Activated CD4-positive, alpha-beta T cell treated with anti-CD3 and anti-CD28 coated beads, Interleukin-2, amount 10 ng/mL, durations not matched to agents 24 days and 14 days (primary cell): ENCODE measurements at places on chromosomes 13 and 19. TPM values are rescaled to one million over a fixed set of nuclear protein-coding genes. Genes with fewer than 3 reads are reported as not detected.

DNA sequence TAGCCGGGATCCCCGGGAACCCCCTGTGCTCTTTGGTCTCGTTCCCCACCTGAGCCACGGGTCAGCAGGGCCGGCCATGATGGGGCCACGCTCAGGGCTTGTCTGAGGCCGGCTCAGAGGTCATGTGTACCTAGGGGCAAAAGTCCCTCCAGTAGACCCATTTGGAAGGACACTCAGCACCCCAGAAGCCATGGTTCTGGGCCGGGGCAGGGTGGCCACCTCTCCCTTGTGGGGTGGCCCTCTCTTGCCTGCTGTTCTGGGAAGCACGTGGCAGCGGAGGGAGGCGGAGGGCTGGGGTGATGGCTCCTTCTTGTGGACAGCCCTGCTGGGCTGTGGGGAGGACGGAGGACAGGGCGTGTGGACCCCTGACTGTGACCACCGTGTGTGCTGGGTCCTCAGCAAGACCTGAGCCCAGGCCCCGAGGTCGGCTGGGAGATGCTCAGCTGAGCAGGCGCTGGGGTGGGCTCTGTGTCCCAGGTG, 6.4 kb upstream of the PEAK3 start:
- DNase-seq, result no peak

DNA sequence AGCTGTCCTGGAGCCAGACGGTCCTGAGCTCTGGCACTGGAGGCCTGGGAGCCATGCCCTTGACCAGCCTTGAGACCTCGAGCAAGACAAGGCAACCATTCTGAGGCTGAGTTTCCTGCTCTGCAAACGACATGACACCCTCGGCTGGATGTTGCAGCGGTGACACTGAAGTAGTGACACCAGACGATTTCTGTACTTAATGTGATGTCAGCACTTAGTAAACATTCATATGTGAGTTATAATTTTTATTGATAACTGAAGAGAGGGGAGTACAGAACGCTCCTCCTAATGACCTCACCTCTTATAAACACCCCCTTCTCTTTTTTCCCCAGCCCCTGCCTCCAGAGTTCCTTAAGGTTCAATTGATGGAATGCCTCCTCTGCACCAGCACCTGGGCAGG, 5.8 kb downstream of the NDUFA3 start:
- DNase-seq, result no peak

- DNase-seq, result no peak
Observed at GRCh38 chr13:94390881-94391280, 88.6 kb downstream of the DCT start.

GRCh38 chr13:77874406-77874805, 44.2 kb downstream of the EDNRB start:
- no peak for DNase-seq

DNA sequence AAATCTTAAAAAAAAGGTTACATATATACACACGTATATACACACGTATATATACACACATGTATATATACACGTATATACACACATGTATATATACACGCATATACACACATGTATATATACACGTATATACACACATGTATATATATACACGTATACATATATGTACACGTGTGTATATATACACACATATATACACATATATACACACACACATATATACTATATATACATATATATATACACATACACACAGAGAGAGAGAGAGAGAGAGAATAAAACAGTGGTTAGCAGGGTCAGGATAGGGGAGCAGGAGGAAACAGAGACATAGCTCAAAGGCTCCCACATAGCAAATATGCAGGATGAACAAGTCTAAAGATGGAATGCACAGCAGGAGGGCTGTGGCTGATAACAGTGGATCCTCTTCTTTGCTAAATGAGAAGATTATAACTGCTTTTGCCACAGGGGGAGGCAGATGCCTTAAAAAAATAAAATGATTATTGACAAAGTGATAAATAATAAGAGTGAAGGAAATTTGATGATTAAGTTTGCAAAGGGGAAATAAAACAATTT, 714.5 kb downstream of the UQCRFS1 start:
- DNase-seq, result no peak

- peak; percentile 76 for DNase-seq
Observed at GRCh38 chr19:29467824-29468401, 57.9 kb upstream of the VSTM2B start.

DNA sequence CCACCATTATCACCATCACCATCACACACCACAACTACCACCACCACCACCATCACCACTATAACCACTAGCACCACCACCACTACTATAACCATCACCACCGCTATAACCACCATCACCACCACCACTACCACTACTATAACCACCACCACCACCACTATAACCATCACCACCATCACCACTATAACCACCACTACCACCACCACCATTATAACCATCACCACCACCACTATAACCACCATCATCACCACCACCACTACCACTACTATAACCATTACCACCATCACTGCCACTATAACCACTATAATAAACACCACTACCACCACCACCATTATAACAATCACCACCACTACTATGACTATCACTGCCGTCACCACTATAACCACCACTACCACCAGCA, 173.2 kb downstream of the DCLK1 start:
- no peak for DNase-seq

DNA sequence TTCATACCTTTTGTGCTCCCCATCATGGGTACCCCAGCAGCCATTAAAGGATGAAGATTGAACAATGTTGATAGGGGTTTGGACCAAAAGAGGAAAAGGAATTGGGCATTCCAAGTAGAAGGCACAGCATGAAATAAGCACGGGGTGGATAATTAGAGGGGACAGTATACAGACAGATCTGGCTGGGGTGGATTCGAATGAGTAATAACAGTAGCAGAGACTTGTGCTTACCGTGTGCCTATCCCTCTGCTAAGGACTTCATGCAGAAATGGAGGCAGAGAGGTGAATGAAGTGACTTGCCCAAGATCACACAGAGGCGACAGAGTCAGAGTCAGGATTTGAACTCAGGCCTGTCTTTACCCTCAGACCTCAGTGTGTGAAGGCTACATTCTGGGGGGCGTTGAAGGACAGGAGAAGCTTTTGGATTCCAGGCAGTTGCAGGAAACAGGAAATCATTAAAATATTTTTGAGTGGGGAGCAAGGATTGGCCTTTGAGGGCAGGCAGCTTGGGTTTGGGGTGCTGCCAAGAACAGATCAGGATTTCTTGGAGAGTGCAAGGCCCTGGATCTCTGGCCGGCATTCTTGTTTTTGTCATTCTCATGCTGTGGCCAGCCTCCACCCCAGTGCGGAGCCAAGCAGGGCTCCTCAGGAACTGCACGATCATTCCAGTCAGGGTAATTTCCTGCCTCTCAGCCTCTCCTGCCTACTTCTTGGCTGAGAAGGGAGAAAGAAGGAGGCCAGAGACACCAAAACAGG, 18.7 kb downstream of the PAF1 start:
- DNase-seq, result no peak

GRCh38 chr19:53824134-53824611, at the start of gene NLRP12:
NLRP12 (minus strand) TSS chr19:53824314; CDS start chr19:53824174, 140 bp downstream.
- DNase-seq, result no peak

- DNase-seq, result no peak
Observed at GRCh38 chr13:44281252-44282000, 92.2 kb upstream of the SERP2 start.

GRCh38 chr19:18203408-18203862, 407 bp downstream of the RAB3A start:
- peak; percentile 88 for DNase-seq

DNA sequence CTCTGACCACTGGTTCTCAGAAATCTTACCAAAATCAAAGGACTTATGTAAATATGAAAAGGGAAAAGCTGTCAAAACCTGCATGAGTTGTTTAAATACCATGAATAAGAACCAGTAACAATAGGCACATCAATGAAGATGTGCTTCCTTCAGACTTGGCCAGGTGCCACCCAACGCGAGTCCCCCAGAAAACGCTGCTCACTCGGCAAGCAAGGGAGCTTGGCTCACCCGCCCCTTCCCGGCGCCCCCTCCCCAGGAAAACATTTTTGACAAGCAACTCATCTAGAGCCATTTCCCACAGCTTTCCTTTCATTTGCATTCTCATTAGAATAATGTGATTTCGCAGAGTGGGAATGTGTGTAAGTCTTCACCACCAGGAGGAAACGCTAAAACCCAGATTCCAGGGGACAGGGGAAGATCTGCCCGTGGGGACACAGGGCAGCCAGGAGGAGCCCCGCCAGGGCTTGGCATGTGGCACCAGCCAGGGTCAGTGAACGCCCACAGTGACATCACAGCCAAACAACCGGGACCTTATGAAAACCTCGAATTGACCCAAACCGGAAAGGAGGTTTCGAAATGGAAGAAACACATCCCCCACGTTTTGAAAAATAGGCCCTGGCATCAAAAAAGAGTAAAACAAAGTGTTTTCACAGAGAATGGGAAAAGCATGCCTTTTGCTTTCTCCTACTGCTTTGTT, 366.2 kb upstream of the TSHZ3 start:
- DNase-seq, result no peak

DNA sequence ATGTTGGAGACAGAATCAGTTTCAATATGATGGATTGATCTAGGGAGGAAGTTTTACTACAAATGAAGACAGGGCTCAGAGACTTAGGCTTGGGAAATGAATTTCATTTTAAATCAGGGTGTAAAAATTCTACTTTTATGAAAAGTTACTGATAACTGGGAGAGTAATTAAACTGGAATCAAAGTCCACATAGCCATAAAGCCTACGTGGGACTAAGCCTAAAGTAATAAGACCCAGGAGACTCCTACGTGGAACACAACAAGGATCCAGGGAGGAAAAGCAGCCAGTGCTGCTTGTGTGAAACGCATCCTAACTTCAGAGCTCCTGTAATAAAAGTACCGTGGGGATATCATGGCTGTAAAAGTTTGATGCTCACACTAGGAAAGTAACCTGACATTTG, 152.0 kb upstream of the MYO16 start:
- no peak for DNase-seq

DNA sequence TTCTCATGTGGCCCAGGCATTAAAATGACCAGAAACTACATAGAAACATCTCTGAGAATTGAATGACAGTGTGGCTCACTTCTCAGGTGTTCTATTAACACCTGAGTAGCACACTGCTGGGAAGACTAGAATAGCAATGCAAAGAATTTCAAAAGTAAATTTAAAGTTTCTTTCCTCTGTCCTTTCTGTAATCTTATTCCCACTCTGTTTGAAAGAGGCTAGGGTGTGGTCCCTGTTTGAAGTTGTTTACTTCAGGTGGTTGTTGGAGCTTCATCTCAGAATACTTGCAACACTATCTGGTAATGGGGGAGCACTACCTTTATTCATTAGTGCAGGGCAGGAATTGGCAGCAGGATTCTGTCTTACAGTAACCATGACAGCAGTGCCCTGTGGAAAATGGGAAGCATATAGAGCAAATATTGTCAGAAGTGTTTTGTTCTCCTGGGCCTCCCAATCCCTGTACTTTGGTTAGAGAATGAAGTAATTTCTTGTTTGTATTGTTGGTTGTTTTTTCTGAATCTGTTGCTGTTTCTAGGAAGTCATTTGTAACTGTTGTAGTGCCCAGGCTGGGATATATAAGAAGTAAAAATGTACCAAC, 1210.2 kb upstream of the ATXN8OS start:
- no peak for DNase-seq

DNA sequence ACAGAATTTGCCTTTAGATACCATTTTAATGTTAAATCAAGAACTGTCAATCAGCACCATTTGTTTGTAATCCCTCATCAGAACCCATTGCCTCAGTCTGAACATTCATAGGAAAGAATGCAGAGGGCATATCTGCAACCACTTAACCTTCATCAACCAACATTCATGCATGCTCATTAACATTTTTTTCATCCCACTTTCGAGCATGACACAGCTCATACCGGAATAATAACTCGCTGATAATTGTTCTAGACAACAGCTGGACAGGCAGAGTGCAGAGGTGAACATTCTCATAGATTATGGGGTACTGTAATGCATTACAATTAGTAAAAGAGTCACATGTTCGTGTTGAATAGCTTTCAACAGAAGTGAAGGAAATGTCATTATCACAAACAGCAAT, 216.8 kb downstream of the DIAPH3 start:
- no peak for DNase-seq

DNA sequence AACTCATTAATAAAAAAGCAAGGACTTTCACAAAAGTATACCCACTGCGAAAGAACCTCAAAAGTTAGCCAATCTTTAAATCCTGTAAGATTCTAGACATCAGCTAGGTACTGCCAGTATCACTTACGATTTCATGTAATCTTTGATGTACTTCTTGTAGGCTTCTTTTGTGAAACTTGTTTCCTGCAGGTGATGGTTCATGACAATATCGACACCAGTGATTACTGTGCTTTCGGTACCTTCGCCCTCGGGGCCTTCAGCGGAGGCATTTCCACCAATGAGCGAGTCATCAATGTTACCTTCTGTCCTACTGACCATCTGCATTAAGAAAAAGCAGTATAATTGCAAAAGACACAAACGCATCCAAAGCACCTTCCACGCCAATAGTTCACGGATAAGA, 1.1 kb downstream of the TPT1 start:
- peak; percentile 80 for DNase-seq

- DNase-seq, result no peak
Observed at GRCh38 chr13:73167028-73167820, 108.4 kb downstream of the KLF5 start.

- DNase-seq, result no peak
Observed at GRCh38 chr19:36488846-36489117, 579 bp downstream of the ZNF566 start.

- DNase-seq, result no peak
Observed at GRCh38 chr13:21124852-21125251, 51.5 kb downstream of the SKA3 start.

DNA sequence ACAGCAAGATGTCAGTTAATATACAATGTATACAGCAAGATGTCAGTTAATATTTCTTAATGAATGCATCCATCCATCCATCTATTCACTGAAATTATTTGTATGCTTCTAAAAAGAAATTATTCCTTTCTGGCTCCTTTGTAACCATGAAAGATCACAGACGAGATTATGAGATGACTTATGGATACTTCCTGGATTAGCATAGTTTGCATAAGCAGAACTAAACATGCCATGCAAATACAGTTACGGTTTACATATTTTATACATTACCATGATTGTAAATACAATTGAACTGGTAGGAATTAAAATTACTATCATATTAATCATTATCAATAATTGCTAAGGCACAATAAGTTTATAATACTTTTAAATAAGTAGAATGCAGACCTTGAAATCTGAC, 32.7 kb downstream of the NALCN start:
- DNase-seq, result no peak

GRCh38 chr13:62781866-62782265, 1366.2 kb upstream of the PCDH20 start:
- DNase-seq, result no peak

GRCh38 chr19:11142528-11143171, 12.9 kb downstream of the SPC24 start:
- DNase-seq, result no peak

The EXOC3L2 gene
- not detected in 2 replicates for total RNA-seq

The ZFP14 gene
- 2.2 and 3.2 TPM in 2 replicates for total RNA-seq

The TBCB gene
- total RNA-seq, result 129 and 133 TPM in 2 replicates

The TSEN34 gene
- total RNA-seq, result 17.9 and 18.4 TPM in 2 replicates

The SPC24 gene
- total RNA-seq, result 33.1 and 33.8 TPM in 2 replicates

The ZNF296 gene
- 4.7 and 5.3 TPM in 2 replicates for total RNA-seq

The ACER1 gene
- 0.28 TPM in 1 of 2 replicates, not detected in the other for total RNA-seq

The FPR2 gene
- total RNA-seq, result not detected in 2 replicates

The SBSN gene
- not detected in 2 replicates for total RNA-seq
